ENCODE measurements at places on chromosomes 4 and X. TPM values are rescaled to one million over a fixed set of nuclear protein-coding genes. Genes with fewer than 3 reads are reported as not detected.

The TCP11X2 gene
- not detected for total RNA-seq

The TXK gene
- total RNA-seq = 0.36 TPM

The MAGEA12 gene
- total RNA-seq = 60.6 TPM

The BTC gene
- 0.29 TPM for total RNA-seq

The PDCL2 gene
- not detected for total RNA-seq

The CTAG1B gene
- total RNA-seq = not detected

The SERPINA7 gene
- 0.06 TPM for total RNA-seq

The RAB28 gene
- 24.1 TPM for total RNA-seq

The AMTN gene
- 98.3 TPM for total RNA-seq

The MECP2 gene
- 14.2 TPM for total RNA-seq

The IGSF1 gene
- total RNA-seq = 1.4 TPM

The HPGD gene
- total RNA-seq = not detected

The TEC gene
- 0.24 TPM for total RNA-seq

The RNF175 gene
- total RNA-seq = not detected

The RAB41 gene
- total RNA-seq = not detected

The RGN gene
- total RNA-seq = not detected

DNA sequence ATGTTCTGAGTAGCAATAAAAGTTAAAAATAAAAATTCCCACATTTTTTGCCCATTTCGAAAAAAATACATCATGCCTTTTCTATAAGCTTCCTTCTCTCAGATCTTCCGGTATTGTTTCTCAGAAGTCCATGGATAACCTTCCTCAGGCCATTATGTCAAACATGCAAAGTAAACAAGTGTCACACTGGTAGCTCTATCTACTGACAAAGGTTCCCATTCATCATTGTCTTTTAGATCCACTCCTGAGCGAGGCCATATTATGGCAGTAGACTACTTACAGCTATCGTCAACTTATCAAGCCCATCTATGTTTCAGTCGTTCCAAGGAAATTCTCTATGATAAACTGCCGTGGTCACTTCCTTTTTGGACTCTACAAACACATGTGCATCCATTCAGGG lies 1068.2 kb downstream of the GLUD2 start:
- no peak for DNase-seq

- DNase-seq = no peak
Observed at GRCh38 chrX:149036086-149036485, 469.0 kb downstream of the IDS start.

GRCh38 chr4:10107111-10108091 lies 9.2 kb downstream of the WDR1 start:
- peak; percentile 62 for DNase-seq

- no peak for DNase-seq
Observed at GRCh38 chr4:48138936-48139335, 4.9 kb upstream of the TXK start.

GRCh38 chrX:118016422-118016821 lies 100.2 kb downstream of the KLHL13 start:
- DNase-seq = no peak

- DNase-seq = no peak
Observed at GRCh38 chr4:139669335-139669734, 3.7 kb downstream of the MGST2 start.

DNA sequence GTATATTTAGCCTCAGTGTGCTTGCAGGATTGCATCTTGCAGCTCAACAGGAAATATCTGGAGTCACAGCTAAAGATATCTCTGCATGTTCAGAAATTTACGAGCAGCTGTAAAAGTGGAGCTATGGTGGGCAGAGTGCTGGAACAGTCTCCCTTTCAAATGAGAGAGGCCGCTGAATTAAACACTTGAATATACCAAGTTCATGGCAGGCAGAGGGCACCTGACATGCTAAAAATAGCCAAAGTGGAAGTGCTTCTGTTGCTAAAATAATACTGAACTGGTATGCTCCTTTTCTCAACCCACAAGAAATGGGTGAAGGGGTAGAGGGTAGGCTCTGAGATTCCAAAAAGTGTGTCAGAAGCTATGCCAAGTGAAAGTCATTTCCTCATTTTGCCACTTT lies 98.1 kb downstream of the MGST2 start:
- no peak for DNase-seq

DNA sequence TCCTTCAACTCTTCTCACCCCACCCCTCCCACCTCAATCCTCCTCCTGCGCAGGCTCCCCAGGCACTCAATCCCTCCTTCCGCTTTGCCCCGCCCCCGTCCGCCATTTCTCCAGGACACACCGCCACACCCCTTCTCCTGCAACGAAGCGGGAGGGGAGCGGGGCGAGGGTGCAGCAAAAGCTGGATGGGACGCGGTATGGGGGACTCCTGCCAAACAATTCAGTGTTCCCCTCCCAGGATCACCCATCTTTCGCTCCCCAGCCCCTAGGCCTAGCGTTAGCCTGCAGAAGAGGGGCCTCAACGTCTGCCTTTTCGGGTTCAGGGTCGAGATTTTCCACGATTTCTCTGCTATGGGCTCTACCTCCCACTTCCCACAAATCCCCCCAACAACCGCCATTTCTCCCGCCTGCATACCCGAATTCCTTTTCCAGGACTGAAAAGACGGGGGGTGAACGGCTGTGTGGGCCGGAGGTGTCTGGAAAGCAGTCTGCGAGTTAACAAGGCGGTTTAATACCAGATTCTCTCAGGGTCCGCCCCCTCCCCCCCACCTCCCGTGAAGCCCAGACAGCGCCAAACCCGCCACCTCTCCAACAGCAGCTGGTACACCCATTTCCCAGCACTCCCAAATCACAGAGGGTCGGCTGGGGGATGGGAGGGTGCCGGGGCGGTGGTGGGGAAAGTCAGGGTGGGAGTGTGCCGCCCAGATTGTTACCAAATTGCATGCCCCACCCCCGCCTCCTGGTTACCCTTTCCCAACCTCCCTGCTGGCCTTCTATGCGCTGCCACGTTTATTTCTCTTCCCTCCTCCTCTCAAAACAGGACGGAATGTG lies 774 bp downstream of the ARMCX2 start:
- DNase-seq = peak; percentile 71

DNA sequence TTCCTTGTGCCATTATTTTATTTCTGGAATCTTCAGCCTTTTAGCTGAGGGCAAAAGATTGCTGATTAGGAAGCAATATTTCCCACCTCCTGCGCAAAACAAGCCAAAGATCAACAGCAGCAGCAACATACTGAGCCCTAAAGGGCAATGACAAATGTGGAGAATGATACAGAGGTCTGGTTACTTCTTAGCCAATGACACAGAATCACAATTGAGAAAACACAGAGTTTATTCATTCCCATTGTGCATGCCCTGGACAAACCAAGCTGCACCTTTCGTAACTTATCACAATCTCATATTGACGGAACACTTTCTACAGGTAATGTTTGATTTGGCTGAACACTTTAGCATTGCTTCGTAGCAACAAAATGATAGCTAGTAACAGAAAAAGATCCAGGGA lies 13.4 kb downstream of the F9 start:
- DNase-seq = no peak

DNA sequence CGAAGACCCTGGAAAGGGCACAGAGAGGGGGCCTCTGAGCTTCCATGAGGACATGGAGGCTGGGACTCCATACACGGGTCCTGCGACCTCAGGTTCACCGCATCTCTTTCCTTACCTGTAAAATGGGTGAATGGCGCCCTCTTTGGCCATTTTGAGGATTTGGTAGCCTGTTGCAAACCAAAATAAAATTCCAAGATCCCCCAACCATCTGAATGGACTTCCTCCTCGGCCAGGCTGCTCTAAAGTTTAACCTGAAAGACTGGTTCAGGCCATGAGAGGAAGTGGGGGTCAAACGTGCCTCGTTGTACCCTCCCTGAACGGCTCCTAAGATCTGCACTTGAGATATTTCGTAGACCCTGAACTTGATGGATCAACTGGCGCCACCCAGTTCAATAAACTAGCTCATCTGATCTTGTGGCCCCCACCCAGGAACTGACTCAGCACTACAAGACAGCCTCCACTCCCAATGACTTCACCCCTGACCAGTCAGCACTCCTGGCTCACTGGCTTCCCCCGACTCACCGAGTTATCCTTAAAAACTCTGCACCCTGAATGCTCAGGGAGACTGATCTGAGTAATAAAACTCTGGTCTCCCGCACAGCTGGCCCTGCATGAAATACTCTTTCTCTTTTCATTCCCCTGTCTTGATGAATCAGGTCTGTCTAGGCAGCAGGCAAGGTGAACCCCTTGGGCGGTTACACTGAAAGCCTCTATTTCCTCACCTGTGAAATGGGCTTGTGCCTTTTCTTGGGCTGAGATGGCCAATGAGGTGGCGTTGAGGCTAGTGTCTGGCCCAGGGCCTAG lies 32.9 kb upstream of the GPR78 start:
- peak; percentile 80 for DNase-seq

GRCh38 chrX:14616836-14617235 lies 87.5 kb downstream of the GLRA2 start:
- DNase-seq = no peak

GRCh38 chr4:23938796-23939195 lies 48.9 kb upstream of the PPARGC1A start:
- no peak for DNase-seq

GRCh38 chr4:82171531-82172155 lies 202.1 kb downstream of the HNRNPD start:
- DNase-seq = no peak

- no peak for DNase-seq
Observed at GRCh38 chrX:136497556-136498052, at the start of gene HTATSF1. TSS of gene HTATSF1 (plus strand) at chrX:136497592. CDS start at chrX:136497685, 93 bp downstream.

- peak; percentile 29 for DNase-seq
Observed at GRCh38 chr4:124903995-124904722, 191.6 kb upstream of the ANKRD50 start.

- peak; percentile 22 for DNase-seq
Observed at GRCh38 chr4:184649971-184650855, 675 bp downstream of the PRIMPOL start.

DNA sequence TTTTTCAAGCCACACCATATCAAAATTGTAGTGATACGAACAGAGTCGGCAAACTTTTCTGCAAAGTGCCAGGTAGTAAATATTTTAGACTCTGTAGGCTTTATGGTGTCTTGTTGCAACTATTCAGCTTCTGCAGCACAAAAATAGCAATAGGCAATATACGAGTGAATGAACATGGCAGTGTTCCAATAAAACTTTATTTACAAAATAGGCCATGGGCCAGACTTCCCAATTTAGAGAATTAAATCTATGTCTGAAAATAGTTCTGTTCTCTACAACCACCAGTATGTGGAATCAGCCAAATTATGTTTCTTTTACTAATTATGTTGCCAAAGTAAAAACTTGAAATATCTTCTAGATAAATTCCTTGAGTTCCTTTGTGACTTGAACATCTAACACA lies 56.5 kb downstream of the NCAPG start:
- DNase-seq = no peak

DNA sequence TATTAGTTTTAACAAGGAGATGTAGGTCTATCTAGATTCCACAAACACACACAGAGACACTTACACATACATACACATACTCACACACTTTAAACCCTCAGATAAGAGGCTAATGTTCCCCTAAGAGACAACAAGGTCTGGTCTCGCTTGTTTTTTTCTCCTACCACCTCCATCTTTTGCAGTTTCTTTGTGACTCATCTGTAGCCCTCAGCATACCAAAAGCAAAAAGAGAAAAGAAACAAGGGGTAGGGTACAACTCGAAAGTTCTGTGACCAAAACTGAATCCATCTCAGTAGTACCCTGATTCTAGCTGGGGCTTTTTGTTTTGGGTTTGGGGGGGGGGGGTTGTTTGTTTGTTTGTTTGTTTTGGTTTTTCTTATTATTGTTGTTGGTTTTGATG lies 12.2 kb upstream of the EXOSC9 start:
- no peak for DNase-seq

DNA sequence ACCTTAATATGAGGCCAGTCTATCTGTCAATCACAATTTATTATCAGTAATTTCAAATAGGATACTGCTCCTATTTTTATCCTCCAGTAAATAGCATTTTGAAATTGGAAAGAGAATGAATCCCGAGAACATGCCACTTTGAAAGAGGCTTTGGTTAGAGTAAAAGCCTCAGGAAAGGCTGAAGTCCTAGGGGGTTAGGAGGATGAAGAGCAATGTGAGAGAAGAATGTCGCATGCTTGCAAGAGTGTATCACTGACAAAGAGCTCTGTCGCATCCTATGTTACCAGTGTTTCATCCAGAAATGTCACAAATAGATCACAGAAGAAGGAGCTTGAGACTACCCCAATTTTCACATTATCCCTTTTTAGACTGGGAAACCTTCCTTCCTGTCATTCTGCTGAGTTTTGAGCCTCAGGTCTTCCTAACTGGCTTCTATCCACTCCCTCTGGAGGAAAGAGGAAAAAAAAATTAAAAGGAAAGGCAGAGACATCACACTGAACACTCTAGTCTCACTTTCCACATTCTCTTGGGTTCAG lies 39.8 kb downstream of the GPM6A start:
- no peak for DNase-seq

DNA sequence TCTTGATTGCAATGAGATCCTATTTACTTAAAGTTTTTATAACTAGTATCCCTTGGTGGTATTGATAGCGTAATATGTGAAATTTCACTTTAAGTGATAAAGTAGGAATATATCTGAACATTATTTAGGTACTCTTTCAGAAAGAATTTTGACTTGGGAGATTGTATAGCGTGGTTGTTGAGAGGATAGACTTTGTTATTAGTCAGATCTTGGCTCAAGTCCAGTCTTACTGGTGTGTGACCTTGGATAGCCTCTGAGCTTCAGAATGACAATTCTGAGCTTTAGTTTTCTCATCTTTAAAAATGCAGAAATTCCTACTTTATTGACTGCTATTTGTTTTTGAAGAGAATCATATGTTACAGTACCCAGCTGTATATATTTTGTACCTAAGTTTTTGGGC lies 32.6 kb downstream of the DCK start:
- peak; percentile 50 for DNase-seq

DNA sequence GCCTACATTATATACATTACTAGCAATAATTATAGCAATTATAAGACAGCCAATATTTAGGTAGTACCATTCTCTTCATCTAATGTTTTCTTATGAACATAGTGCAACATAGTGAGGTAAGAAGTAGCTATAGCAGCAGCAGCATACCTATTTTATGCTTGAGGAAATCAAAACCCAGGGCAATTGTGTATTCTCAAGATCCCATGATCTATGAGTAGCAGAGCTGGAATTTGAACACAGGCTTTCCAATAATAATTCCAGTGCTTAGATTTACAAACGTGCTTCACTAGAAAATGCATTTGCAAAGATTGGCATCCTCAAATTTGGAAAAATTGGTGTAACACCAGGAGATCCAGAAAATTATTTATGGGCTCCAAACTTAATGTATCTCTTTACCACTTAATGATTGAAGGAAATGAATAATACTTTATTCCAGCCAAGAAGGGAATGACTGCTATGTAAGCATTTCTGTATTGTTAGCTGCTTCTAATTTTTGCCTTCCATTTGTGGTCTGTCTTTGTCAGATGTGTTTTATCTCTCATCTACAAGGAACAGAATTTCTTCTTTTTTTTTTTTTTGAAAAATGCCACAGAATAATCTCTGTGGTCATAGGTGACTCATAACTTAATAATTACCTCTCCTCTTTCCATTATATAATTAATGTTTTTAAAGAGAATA lies 451.1 kb downstream of the ARAP2 start:
- DNase-seq = no peak

DNA sequence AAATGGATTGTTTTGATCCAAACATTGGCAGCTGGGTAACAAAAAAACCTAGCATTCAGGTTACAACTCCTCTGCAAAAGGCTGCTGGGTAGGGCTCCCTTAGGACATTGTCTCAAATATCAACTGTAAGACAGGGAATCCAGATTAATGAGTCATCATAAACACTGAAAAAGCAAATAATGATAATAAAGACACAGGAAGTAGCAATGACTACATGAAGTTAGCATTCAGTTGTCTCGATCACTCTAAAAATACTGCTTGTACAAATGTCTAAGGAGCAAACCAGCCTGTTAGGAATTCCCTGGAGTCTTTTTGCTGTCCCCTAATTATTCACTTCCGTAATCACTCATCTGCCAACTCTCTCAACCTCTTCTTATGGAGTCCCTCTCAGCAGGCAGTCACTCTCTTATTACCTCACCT lies 259.2 kb downstream of the GPC3 start:
- peak; percentile 38 for DNase-seq

Measured in Daoy (cell line).